Large intestine (tissue), 12 donors: ENCODE measurements at places on chromosomes 1 and 21. TPM values are rescaled to one million over a fixed set of nuclear protein-coding genes. Genes with fewer than 3 reads are reported as not detected.
A peak's percentile ranks its signal among the peaks of the same experiment; 100 is the strongest.

- peak; percentile 82 for DNase-seq
- H3K36me3 ChIP-seq = no peaks in the 10 kb centered on the region
- H3K27me3 ChIP-seq = no peaks in the 10 kb centered on the region
- peaks cover 6% of the 10 kb centered on the region for H3K4me1 ChIP-seq
- no peak overlapping the region for H3K4me3 ChIP-seq
- no peak overlapping the region for H3K27ac ChIP-seq
These were observed 90.5 kb upstream of the TLR5 start for GRCh38 chr1:223233410-223234169.

DNA sequence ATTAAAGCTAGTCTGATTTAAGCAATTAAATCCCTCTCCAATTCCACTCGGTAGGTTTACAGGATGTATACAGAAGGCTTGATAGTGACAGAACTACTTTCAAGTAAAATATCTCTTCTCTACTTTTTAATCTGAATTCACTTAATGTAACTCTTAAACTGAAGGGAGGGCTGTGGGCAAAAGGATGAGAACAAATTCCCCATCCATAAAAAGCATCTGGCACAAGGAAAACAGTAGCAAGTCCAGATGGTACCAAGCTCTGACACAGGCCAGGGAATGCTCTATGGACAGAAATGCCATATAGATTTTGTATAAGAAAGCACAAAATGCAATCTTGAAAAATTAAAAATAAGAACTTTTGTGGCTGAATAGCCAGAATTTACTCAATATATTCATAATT, 53.1 kb upstream of the USH2A start:
- H3K36me3 ChIP-seq = no peaks in the 10 kb centered on the region
- no peaks in the 10 kb centered on the region for H3K27me3 ChIP-seq
- no peak for DNase-seq
- no peaks in the 10 kb centered on the region for H3K4me1 ChIP-seq

DNA sequence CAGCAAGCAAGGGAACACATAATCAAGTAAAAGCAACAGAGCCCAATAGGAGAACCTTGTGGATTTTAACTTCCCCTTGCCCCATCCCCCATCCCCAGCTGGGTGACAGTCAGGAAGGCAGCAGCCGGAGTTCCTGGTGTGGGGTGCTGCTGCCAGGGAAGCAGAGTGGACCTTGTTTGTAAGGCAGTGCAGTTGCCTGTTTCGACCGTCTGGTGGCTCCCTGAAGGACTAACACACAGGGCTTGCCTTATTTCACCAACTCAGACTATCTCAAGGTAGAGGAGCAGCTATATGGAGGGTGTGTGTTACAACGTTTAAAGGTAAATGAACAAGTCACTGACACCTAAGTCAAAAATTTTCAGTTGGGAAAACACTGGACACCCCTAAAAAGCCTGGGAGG, 6.6 kb downstream of the KRTAP10-8 start:
- DNase-seq = no peak
- H3K36me3 ChIP-seq = no peaks in the 10 kb centered on the region
- H3K27ac ChIP-seq = no peak overlapping the region
- no peaks in the 10 kb centered on the region for H3K4me1 ChIP-seq

Gene FALEC
- polyA plus RNA-seq = 0.31 TPM

Gene KRTAP19-2
- not detected for polyA plus RNA-seq

- no peaks in the 10 kb centered on the region for H3K27me3 ChIP-seq
- no peaks in the 10 kb centered on the region for H3K36me3 ChIP-seq
- peak; percentile 47 for DNase-seq
- no peaks in the 10 kb centered on the region for H3K4me1 ChIP-seq
These were observed 71.4 kb downstream of the DIRAS3 start for GRCh38 chr1:67978890-67979516.

- H3K36me3 ChIP-seq = no peaks in the 10 kb centered on the region
- H3K27ac ChIP-seq = no peak overlapping the region
- peaks cover 4% of the 10 kb centered on the region for H3K4me1 ChIP-seq
- no peaks in the 10 kb centered on the region for H3K27me3 ChIP-seq
- no peak overlapping the region for H3K4me3 ChIP-seq
- no peak for DNase-seq
These were observed 48.6 kb upstream of the ATF3 start for GRCh38 chr1:212559929-212560328.

- no peak for DNase-seq
- peaks cover 38% of the 10 kb centered on the region for H3K4me1 ChIP-seq
- H3K27me3 ChIP-seq = no peaks in the 10 kb centered on the region
- H3K4me3 ChIP-seq = peak overlapping the region; percentile 56
- H3K27ac ChIP-seq = no peak overlapping the region
- peaks cover 22% of the 10 kb centered on the region for H3K36me3 ChIP-seq
These were observed 644 bp upstream of the PBXIP1 start for GRCh38 chr1:154956544-154956941.

- H3K27me3 ChIP-seq = no peaks in the 10 kb centered on the region
- no peak overlapping the region for H3K27ac ChIP-seq
- H3K36me3 ChIP-seq = no peaks in the 10 kb centered on the region
- H3K4me1 ChIP-seq = no peaks in the 10 kb centered on the region
These were observed 195.2 kb downstream of the TOMM20 start for GRCh38 chr1:234933475-234933874.
